ENCODE measurements at places on chromosomes 1 and 21.

DNA sequence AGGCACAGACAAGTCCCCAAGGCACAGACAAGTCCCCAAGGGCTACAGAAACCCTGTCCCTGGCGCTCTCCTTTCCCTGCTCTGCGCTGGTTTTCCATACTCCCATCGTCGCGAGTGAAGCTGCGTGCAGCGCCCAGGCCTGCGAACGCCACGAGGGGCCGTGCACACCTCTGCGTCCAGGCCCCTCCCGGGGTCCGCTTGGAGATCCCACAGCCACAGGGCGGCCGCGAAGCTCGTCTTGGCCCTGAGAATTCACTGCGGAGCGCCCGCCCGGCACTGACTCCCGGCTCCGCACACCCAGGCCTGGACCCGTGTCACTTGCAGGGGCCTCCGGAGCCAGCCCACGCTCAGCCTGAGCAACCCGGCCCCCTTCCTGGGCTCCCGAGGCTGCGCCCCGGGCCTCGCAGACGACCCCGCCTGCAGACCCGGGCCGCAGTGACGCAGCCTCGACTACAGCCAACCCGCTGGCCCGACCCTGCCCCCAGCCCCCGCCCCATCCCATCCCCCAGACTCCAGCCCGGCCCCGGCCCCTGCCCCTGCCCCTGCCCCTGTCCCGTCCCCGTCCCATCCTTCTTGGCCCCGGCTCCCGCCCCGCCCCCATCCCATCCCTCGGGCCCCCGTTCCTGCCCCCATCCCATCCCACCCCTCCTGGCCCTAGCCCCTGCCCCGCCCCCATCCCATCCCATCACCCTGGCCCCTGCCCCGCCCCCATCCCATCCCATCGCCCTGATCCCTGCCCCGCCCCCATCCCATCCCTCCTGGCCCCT is 841 bp downstream of the POFUT2 start:
- no peak for DNase-seq

GRCh38 chr1:12460911-12461621 is 156.9 kb downstream of the DHRS3 start:
- DNase-seq, result no peak

DNA sequence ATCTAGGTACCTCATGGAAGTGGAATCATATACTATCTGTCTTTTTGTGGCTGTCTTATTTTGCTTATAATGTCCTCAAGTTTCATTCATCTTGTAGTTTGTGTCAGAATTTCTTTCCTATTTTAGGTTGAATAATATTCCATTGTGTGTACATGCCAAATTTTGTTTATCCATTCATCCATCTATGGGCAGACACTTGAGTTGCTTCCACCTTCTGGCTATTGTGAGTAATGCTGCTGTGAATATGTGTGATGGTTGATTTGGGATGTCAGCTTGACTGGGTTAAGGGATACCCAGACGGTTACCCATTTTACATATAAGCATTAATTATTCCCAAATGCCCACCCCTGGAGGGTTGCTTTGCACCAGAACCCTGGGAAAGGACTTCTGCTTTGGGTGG is 477.5 kb downstream of the PTPRU start:
- no peak for DNase-seq

DNA sequence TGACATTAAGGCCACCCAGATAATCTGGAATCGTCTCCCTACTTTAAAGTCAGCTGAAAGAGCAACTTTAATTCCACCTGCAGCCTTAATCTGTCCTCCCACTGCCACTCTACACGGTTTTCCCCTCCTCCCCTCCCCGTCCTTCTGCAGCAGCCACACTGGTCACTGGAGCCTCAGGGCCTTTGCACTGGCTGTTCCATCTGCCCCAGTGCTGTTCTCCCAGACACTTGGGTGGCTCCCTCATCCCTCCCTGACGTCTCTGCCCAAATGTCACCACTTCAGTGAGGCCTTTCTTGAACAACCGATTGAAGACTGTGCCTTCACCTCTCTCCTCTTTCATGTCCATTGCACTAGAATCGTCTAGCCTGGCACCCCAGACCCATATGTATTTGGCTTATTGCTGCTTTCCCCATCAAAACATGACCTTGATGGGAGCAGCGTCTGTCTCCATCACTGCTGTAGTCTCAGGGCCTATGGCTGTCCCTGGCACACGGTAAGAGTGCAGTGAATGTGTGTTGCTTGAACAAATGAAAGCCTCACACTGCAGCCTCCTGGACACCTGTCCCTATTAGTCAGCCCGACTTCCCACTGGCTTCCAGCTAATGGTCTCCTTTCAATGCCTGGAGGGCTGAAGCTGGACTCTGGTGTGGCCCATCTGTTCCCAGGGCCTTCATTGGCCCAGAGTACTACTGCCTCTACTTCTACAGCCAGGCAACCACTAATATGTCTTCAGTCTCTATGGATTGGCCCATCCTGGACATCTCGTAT is 10.6 kb upstream of the PRDM16 start:
- DNase-seq, result no peak

- DNase-seq, result no peak
Measured at GRCh38 chr1:23483321-23484252, at the start of gene ASAP3. ASAP3 (minus strand) TSS chr1:23484179; CDS start chr1:23484133, 46 bp downstream.

- no peak for DNase-seq
Measured at GRCh38 chr1:221458447-221459156, 283.3 kb downstream of the DUSP10 start.

- no peak for DNase-seq
Measured at GRCh38 chr1:62723883-62724282, 35.7 kb upstream of the DOCK7 start.

GRCh38 chr1:99551812-99552614 is 93.9 kb upstream of the PALMD start:
- no peak for DNase-seq

- no peak for DNase-seq
Measured at GRCh38 chr1:7536891-7537591, 234.1 kb upstream of the VAMP3 start.

DNA sequence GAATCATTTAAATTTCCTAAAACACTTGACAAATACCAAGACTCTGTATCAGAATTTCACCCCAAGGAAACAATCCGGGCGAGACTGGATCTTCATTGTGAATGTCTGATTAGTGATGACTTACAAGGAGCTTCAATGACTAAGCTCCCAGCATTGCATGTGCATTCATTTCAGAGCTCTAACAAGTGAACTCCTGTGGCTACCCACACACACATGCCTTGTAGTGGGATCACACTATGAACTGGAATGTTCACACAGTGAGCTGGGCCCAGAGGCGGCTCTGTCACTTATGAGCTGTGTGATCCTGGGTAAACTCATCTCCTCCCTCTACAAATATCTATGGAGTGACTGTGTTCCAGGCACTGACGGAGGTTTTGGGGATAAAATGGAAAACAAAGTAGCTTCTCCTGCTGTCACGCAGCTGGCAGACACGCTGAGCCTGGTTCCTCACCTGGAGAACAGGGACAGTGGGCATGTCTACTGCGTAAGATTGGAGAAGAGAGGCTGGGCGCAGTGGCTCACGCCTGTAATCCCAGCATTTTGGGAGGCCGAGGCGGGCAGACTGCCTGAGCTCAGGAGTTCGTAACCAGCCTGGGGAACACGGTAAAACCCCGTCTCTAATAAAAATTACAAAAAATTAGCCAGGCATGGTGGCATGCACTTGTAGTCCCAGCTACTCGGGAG is 56.9 kb downstream of the CLSTN1 start:
- no peak for DNase-seq

DNA sequence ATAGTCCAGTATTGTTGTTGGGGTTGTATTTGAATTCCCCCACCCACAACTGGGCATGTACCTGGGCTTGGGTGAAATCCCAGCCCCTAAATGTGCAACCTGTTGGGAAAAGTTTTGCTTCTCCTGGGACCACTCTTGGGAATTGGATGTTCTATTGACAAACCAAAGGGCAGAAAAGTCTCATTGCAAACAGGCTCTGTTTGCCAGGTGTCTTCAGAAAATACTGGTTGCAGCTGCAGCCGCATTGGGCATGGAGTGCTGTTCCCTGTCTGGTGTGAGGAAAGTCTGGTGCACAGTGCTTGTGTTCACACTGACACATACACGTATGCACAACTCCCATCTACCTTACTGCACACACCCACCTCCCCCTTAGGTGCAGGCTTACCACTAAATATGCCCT is 12.1 kb downstream of the PTPRU start:
- DNase-seq, result no peak

- no peak for DNase-seq
Measured at GRCh38 chr21:46144464-46145070, 10.8 kb downstream of the FTCD start.

- DNase-seq, result no peak
Measured at GRCh38 chr1:167438171-167439138, 79.9 kb downstream of the CD247 start.

- DNase-seq, result no peak
Measured at GRCh38 chr1:42974767-42975437, 16.2 kb upstream of the SLC2A1 start.

Data from stimulated activated CD4-positive, alpha-beta T cell treated with anti-CD3 and anti-CD28 coated beads, Interleukin-1b, Interleukin-23, amount 100 ng/mL, for 4 hours (primary cell).